Effector CD4-positive, alpha-beta T cell (primary cell): ENCODE measurements at places on chromosomes 13 and 19.

- no peak for DNase-seq
Measured at GRCh38 chr19:1465191-1466016, 13.6 kb downstream of the C19orf25 start.

GRCh38 chr19:51410950-51411748, 6.3 kb downstream of the SIGLEC10 start:
- no peak for DNase-seq

GRCh38 chr13:45773236-45773635, 71.1 kb downstream of the CBY2 start:
- DNase-seq: no peak

DNA sequence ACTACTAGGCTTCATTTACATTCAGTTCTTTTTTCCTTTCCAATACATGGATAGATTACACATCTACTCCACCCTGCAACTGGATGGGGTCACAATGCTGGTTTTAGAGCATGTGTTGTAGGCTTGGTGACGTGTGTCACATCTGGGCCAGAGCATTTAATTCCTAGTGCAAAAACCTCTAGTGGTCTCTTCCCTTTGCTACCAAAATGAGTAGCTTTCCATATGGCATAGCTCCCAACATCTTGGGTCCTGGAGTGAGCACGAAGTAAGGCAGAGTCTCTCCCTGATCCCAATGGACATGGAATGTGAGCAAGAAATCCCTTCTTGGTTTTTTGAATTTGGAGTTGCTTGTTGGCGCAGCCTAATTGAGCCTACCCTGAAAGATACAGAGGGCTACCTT, 51.7 kb downstream of the TNFSF11 start:
- no peak for DNase-seq
